ENCODE measurements at places on chromosomes 13 and 19. TPM values are rescaled to one million over a fixed set of nuclear protein-coding genes. Genes with fewer than 3 reads are reported as not detected.

The CEACAM8 gene
- not detected for total RNA-seq

The ZNF283 gene
- 6.6 TPM for total RNA-seq

The WDR88 gene
- total RNA-seq = not detected

The SHANK1 gene
- 6.1 TPM for total RNA-seq

The SUGP1 gene
- 46.5 TPM for total RNA-seq

The F7 gene
- total RNA-seq = not detected

The TGFBR3L gene
- 12.6 TPM for total RNA-seq

The LGALS7 gene
- total RNA-seq = not detected

The PLVAP gene
- not detected for total RNA-seq

The SPRY2 gene
- total RNA-seq = 39.1 TPM

The GPC5 gene
- total RNA-seq = not detected
